ENCODE measurements at places on chromosomes 6 and 20.

GRCh38 chr6:10643201-10643651 is 51.2 kb downstream of the C6orf52 start:
- DNase-seq: no peak

DNA sequence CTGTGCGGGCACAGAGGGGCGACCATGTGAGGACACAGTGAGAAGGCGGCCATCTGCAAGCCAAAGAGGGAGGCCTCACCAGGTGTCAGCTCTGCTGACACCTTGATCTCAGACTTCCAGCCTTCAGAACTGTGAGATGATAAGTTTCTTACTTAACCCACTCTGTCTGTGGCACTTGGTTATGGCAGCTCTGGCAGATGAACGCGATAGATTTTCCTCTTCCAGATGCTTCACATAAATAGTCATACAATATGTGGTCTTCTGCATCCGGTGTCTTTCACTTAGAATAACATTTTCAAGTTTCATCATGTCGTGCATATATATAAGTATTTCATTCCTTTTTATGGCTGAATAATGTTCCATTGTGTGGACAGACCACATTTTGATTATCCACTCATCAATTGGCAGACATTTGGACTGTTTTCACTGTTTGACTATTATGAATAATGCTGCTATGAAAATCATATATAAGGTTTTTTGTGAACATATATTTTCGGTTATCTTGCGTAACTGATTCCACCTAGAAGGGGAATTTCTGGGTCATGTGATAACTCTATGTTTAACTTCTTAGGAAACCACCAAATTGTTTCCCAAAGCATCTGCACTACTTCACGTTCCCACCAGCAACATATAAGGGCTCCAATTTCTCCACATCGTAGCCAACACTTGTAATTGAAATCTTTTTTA is 30.2 kb downstream of the PRR18 start:
- no peak for DNase-seq

- no peak for DNase-seq
Observed at GRCh38 chr6:39083231-39083634, 31.8 kb downstream of the SAYSD1 start.

DNA sequence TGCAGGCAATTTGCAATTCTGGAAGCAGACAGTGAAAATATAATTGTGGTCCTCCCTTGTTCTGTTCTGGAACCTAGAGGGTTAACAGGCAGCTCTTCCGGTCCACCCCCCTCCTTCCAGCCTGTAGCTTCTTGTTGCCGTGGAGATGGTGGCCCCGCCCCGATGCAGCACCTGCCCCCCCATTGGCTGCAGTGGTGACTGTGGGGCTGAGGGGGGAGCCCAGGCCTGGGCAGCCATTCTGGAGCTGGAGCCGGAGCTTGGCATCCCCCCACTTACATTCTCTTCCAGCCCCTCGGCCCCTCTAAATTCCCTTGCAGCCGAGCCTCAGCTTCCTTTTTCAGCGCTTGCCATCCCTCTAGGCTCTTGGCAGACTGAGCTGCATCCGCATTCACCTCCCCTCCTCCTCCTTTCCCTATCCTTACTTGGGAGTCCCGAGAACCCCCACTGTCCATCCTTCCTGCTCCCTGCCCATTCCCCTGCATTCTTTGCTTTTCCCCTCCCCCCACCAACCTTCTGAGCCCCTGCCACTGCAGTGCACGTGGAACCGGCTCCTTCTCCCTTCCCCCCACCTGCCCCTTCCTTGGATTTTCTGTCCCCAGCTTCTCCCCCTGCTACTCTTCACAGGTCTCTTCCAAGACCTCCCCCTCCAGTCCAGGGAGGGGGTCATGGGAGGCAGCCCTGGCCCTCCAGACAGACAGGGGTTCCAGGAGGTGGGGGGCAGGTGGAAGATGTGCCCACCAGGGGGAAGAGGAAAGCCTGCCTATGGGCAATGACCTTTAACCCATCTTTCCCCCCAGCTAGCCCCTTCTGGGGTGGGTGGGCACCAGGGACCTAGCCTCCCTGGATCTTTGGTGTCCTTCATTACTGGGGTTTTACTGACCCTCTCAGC is 11.4 kb downstream of the SYNGAP1 start:
- DNase-seq: no peak

GRCh38 chr6:558089-558488 is 98.8 kb downstream of the HUS1B start:
- DNase-seq: no peak

GRCh38 chr20:13008761-13009681 is at the start of gene SPTLC3:
SPTLC3 (plus strand) TSS chr20:13008972; CDS start chr20:13009268, 296 bp downstream.
- DNase-seq: no peak

- no peak for DNase-seq
Observed at GRCh38 chr6:63268574-63268973, 51.2 kb downstream of the LGSN start.

GRCh38 chr6:154768280-154768679 is 35.1 kb downstream of the SCAF8 start:
- no peak for DNase-seq

DNA sequence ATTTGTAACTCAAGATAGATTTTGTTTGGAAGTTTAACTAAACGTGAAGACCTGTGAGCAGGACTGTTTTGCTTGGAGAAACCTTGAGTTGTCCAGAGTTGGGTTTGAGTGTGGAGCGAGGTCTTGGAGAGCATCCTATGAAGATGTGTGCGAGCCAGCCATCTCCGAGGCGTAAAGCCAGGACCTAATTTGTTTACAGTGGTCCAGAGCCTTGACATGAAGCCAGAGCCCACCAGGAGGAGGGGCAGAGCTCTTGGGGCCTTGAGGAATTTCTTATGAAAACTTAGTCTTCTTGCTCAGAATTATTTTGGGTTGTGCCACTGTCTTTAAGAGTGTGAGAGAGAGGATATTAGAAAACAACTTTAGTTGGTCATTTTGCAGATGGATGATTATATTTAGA is 6.3 kb downstream of the CHMP4B start:
- no peak for DNase-seq

DNA sequence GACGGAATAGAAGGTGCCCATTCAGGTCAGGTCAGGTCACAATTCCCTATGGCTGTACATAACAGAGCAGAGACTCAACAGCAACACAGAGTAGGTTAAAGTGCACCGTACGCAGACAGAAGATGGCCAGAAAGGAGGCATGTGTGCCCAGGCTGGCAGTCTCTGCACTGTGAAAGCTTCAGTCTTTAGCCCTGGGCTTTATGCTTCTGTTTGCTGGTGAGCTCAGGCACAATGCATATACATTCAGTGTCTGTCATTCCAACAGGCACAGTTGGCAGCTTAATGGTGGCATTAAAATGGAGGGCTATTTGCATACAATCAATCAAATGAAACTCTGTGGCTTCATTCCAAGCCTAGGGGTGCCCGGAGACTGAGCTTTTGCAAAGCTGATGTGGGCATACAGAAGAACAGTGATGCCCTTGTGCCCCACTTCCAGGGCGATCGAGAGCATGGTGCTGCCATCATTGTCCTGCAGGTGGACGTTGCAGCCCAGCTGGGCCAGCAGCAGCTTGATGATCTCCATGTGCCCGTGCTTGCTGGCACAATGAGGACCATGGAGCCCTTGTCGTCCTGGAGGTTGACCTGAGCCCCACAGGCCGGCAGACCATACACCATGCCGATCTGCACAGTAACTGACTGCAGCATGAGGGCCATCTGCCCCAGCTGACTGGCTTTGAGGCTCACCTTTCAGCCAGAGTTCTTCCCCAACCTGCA is 22.4 kb downstream of the TRMT6 start:
- no peak for DNase-seq

GRCh38 chr6:137983269-137983668 is 116.2 kb downstream of the TNFAIP3 start:
- no peak for DNase-seq
